ENCODE measurements at places on chromosomes 1 and 21.

DNA sequence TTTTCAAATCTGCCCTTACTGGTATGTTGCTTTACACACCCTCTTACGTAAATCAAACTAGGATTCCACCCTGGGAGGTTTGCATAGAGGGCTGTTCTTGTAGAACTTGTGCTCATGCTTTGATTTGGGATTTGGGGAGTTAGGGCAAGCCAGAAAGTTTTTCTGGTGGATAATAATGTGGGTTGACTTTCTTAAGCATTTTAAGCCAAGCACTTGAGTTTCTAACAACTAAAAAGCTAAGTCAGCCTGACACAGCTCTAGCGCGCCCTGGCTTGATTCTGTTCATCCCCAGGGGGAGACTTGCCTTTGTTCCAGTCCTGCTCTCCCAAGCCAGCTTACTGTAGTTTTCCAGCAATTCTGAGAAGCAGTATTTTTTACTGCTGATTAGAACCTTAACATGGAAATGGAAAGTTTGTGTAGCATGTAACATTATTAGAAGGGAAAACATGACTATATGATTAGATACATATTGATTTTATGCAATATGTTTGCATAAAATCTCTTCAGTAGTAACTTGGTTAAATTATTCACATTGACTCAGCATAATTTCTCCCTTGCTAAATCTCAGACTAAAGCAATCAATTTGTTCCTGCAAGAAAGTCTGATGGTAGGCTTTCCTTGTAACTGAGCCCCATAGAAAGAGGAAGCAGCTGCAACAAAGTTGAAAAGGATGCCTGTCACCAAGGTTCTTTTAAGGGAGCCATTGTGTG is 11.0 kb upstream of the PGD start:
- H3K4me1 ChIP-seq: peaks cover 2% of the 10 kb centered on the region
- no peaks in the 10 kb centered on the region for H3K27me3 ChIP-seq
- H3K36me3 ChIP-seq: peaks cover 13% of the 10 kb centered on the region

DNA sequence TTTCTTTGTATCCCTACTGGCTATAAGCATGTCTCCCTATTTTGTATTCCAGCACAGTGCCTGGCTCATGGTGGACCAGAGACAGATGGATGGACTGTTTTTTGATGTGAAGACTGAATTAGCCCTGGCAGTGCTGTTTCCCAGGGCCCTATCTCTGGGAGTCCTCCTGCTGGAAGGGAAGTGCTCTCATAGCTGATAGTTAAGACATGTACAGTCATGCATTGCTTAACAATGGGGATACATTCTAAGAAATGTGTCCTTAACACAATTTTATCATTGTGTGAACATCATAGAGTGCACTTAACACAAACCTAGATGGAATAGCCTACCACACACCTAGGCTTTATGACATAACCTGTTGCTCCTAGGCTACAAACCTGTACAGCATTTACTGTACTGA is 21.1 kb downstream of the TLCD4 start:
- H3K4me1 ChIP-seq: no peaks in the 10 kb centered on the region
- no peak overlapping the region for H3K4me3 ChIP-seq
- no peaks in the 10 kb centered on the region for H3K36me3 ChIP-seq
- no peak for DNase-seq
- H3K27me3 ChIP-seq: no peaks in the 10 kb centered on the region

GRCh38 chr1:41902159-41902577 is 16.6 kb downstream of the HIVEP3 start:
- DNase-seq: peak; percentile 89
- no peak overlapping the region for H3K4me3 ChIP-seq
- H3K4me1 ChIP-seq: peaks cover 24% of the 10 kb centered on the region
- no peaks in the 10 kb centered on the region for H3K36me3 ChIP-seq
- H3K27me3 ChIP-seq: no peaks in the 10 kb centered on the region

GRCh38 chr1:39386997-39387396 is 104.4 kb upstream of the BMP8A start:
- H3K4me1 ChIP-seq: peaks cover 16% of the 10 kb centered on the region
- H3K4me3 ChIP-seq: no peak overlapping the region
- peak overlapping the region; percentile 92 for H3K27ac ChIP-seq
- no peaks in the 10 kb centered on the region for H3K27me3 ChIP-seq
- DNase-seq: no peak
- H3K36me3 ChIP-seq: peaks cover 57% of the 10 kb centered on the region

DNA sequence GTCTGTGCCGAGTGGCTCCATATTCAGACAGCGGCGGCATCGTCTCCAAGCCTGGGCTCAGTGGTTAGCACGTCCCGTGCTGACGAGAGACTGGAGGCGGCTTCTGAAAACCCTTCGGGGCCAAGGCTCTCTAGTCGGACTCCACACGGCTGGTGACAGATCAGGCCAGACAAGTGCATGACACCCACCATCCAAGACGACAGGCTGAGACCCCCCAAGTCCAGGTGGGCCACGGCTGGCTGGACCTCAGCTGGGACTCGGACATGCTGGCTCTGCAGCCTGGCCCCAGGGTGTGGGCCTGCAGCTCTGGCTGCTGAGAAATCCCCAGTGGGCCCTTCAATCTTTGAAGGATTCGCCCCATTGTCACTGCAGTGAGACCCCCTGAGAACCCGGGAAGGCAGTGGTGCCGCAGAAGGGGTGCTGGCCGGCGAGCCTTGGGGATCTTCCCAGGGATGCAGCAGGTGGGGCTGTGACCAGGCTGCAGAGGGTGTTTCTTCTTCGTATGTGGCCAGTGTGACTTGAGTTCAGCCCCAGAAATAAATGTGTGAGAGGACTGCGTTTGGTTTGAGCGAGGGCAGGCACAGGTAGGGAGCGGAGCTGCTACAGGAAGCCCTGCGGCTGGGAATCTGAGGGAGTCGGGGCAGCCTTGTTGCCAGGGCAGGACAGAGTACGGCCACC is 15.9 kb upstream of the SLC19A1 start:
- peaks cover 31% of the 10 kb centered on the region for H3K4me1 ChIP-seq
- H3K4me3 ChIP-seq: no peak overlapping the region
- no peak for DNase-seq
- peaks cover 2% of the 10 kb centered on the region for H3K36me3 ChIP-seq

- H3K4me1 ChIP-seq: peaks cover 1% of the 10 kb centered on the region
- no peak overlapping the region for H3K27ac ChIP-seq
- no peak for DNase-seq
Observed at GRCh38 chr1:99751877-99752504, 14.4 kb downstream of the FRRS1 start.

DNA sequence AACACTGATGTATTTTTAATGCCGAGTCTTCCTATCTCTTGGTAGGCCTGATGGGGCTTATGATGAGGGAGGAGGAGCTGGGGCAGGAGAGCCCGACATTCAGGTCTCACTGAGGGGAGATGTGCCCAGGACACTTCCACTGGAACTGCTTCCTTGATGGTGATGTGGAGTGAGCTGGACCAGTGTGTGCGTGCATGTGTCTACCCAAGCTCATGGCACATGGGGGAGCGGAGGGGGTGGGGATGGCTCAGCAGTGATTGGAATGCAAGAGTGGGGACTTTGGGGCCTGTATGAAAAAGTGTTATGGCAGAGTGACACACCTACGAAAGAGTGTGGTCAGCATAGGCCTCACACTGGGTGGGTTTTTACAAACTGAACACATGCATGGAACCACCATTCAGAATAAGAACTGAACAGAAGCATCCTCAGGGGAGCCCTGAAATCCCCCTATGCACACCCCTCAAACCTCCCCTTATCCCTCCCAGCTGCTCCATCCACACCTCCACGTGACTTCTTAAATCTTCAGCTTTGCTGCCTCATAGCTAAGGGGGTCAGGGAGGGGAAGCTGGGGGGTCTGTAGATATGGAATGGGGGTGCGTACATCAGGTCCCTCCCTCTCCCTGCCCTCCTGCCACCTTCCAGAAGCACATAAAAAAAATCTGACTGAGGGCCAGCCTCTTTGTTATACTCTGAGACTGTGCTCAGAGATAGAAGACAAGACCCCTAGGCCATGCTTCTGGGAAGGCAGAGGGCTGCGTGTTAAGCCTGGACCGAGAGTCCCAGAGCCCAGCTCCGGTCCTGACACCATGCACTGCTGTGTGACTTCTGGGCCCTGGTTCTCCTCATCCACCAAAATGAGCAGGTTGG is 11.6 kb downstream of the IL6R start:
- no peak overlapping the region for H3K4me3 ChIP-seq
- no peaks in the 10 kb centered on the region for H3K27me3 ChIP-seq
- DNase-seq: no peak
- H3K36me3 ChIP-seq: no peaks in the 10 kb centered on the region
- no peak overlapping the region for H3K27ac ChIP-seq
- peaks cover 31% of the 10 kb centered on the region for H3K4me1 ChIP-seq
